Activated CD8-positive, alpha-beta T cell treated with anti-CD3 and anti-CD28 coated beads, Interleukin-2, amount 10 ng/mL, durations not matched to agents 7 days and 5 days (primary cell): ENCODE measurements at places on chromosomes 7 and 10. TPM values are rescaled to one million over a fixed set of nuclear protein-coding genes. Genes with fewer than 3 reads are reported as not detected.

Gene CLDN4
- total RNA-seq, result 0.29 TPM

Gene MRLN
- total RNA-seq, result not detected

GRCh38 chr7:17601921-17602320, 303.5 kb downstream of the AHR start:
- no peak for DNase-seq
- H3K27me3 ChIP-seq, result peaks cover 4% of the 10 kb centered on the region
- H3K4me1 ChIP-seq, result no peaks in the 10 kb centered on the region
- no peaks in the 10 kb centered on the region for H3K36me3 ChIP-seq

- peaks cover 8% of the 10 kb centered on the region for H3K4me1 ChIP-seq
- peaks cover 29% of the 10 kb centered on the region for H3K36me3 ChIP-seq
- H3K27me3 ChIP-seq, result no peaks in the 10 kb centered on the region
- no peak overlapping the region for H3K27ac ChIP-seq
- no peak overlapping the region for H3K4me3 ChIP-seq
- DNase-seq, result no peak
Measured at GRCh38 chr10:48330269-48330668, 23.8 kb downstream of the MAPK8 start.

DNA sequence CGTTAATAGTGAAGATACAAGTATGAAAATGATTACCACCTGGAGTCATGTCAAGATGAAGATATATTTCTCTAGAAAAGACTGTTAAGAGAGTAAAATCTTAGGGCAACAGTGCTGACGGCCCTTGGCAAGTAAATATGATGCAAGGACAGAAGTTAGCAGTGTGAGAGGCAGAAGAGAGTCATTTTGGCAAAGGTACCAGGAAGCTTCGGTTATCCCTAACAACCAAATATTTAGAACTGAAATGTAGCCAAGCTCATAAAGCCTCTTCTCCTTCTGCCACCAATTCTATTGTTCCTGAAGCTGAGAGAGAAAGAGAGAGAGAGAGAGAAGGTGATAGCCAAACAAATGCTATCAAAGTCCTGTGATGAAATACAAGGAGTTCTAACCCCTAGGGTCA, 109.6 kb downstream of the MACC1 start:
- no peak overlapping the region for H3K4me3 ChIP-seq
- H3K4me1 ChIP-seq, result peaks cover 10% of the 10 kb centered on the region
- H3K27me3 ChIP-seq, result peaks cover 9% of the 10 kb centered on the region
- no peaks in the 10 kb centered on the region for H3K36me3 ChIP-seq
- no peak overlapping the region for H3K27ac ChIP-seq

DNA sequence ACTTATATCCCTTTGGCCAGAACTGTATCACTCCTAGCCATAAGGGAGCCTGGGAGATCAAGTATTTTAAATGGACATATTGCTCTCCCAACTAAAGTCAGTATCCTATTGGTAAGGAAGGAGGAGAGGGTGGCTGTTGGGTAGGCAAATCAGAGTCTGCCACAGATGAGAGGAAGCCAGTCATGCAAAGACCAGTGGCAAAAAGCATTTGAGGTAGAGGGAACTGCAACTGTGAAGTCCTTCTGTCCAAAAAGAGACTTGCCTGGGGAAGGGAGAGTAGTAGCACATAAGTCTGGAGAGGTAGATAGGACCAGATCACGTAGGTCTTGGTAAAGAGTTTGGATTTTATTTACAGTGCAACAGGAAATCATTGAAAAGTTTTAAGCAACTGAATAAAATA, 8.8 kb upstream of the CCNJ start:
- H3K27me3 ChIP-seq, result peaks cover 24% of the 10 kb centered on the region
- peaks cover 2% of the 10 kb centered on the region for H3K36me3 ChIP-seq
- H3K4me1 ChIP-seq, result no peaks in the 10 kb centered on the region
- H3K4me3 ChIP-seq, result no peak overlapping the region

Gene OR2F1
- total RNA-seq, result not detected

GRCh38 chr10:62527019-62527827, 153.1 kb downstream of the ZNF365 start:
- DNase-seq, result peak; percentile 31
- H3K4me1 ChIP-seq, result peaks cover 46% of the 10 kb centered on the region
- peak overlapping the region; percentile 40 for H3K4me3 ChIP-seq
- no peaks in the 10 kb centered on the region for H3K27me3 ChIP-seq
- peaks cover 50% of the 10 kb centered on the region for H3K36me3 ChIP-seq

- H3K27me3 ChIP-seq, result no peaks in the 10 kb centered on the region
- H3K27ac ChIP-seq, result no peak overlapping the region
Measured at GRCh38 chr7:28784171-28784902, 173.8 kb downstream of the TRIL start.

GRCh38 chr10:75606203-75606779, 174.9 kb downstream of the LRMDA start:
- H3K27ac ChIP-seq, result no peak overlapping the region
- no peak for DNase-seq

DNA sequence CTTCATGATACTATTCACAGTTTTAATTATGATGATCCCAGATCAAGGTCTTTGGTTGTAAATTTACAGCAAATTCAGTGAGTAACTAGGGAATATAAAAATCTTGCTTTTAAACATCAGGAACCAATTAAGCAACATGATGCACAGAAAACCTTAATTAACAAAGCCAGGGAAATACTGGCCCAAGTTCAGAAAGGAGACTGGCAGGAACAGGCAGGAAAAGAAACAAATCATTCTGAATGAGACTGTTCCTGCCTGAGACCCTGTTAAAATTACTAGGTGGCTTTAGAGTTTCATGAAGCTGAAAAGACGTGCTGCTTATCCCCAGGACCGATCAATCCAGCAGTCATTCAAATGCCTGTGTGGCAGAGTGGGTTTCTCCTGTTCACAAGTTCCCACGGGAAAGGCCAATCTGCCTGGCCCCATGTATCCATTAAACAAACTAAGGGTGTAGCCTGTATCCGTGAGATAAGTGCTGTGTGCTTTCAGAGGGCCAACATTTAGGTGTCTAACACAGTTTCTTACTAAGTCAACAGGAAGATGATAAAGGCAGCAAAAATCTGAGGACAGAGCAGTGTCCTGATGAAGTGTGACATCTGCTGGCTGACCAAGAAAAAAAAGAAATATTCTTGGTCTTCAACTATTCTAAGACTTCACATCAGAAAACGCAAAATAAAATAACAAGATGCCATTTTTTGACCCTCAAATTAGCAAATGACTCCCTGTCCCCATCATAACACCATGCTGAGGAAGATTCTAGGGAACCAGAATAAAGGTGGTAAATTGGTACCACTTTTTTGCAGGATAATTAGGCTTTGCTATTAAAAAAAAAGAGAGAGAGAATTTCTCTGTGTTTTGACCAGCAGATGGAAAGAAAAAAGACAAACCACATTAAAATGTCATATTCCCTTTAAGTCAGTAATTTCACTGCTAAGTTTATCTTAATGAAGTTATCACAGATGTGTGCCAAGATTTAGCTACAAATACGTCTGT, 34.2 kb downstream of the PUS7 start:
- H3K4me3 ChIP-seq, result no peak overlapping the region
- peak; percentile 25 for DNase-seq
- H3K27me3 ChIP-seq, result no peaks in the 10 kb centered on the region
- no peak overlapping the region for H3K27ac ChIP-seq
- H3K36me3 ChIP-seq, result peaks cover 3% of the 10 kb centered on the region
- no peaks in the 10 kb centered on the region for H3K4me1 ChIP-seq

DNA sequence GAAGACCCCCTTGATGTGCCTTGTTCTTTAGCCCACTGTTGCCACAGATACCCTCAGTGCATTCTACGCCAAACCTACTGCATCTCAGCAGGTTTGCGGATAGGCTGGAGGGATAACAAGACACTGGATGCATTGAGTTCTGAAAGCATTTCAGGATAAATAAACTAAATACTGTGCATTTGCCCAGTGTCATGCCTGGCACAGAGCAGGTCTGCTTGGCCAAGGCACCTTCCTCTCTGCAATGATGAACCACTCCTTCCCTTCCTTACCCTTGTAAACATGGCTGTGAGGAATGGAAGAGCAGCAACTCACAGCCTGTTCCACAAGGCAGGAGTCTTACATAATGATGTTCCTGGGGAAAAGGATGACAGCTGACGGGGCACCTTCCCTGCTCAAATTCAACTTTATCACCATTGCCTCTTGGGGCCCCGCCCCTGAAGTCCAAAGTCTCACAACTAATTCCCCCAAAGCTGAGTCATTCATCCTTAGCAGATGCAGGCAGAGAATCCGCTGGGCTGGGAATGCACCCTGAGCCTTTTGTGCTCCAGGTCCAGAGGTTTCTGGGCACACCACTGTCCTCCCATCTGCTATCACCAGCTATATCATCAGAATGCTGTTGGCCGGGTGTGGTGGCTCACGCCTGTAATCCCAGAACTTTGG, 11.6 kb downstream of the DDX56 start:
- H3K27ac ChIP-seq, result no peak overlapping the region
- H3K4me1 ChIP-seq, result peaks cover 4% of the 10 kb centered on the region
- no peak overlapping the region for H3K4me3 ChIP-seq
- H3K36me3 ChIP-seq, result peaks cover 18% of the 10 kb centered on the region
- H3K27me3 ChIP-seq, result no peaks in the 10 kb centered on the region
- DNase-seq, result no peak

GRCh38 chr7:86089455-86089854, 554.3 kb upstream of the GRM3 start:
- H3K27me3 ChIP-seq, result no peaks in the 10 kb centered on the region
- no peak for DNase-seq
- no peak overlapping the region for H3K4me3 ChIP-seq
- no peaks in the 10 kb centered on the region for H3K36me3 ChIP-seq
- no peak overlapping the region for H3K27ac ChIP-seq

- H3K4me3 ChIP-seq, result no peak overlapping the region
- DNase-seq, result no peak
- H3K27ac ChIP-seq, result no peak overlapping the region
- no peaks in the 10 kb centered on the region for H3K4me1 ChIP-seq
Measured at GRCh38 chr7:93779115-93779514, 111.4 kb downstream of the TFPI2 start.

DNA sequence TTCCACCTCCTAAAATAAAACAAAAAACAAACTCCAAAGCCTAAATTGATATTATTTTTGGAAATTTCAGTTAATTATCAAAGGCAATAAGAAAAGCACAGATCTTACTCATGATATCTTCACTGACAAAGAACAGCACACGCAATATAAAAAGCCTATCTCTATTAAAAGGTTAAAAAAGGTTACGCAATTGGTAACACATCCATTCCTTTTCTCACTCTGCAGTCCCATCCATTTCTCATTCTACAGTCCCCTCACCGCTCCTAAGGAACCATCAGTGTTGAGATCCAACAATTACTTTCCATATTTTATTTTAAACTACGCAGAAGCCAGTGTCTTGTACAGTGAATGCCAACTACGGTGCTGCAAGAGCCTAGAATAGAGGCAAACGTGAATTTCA, 1.3 kb downstream of the SEC61G start:
- H3K27me3 ChIP-seq, result peaks cover 7% of the 10 kb centered on the region
- H3K27ac ChIP-seq, result no peak overlapping the region
- DNase-seq, result no peak
- peak overlapping the region; percentile 100 for H3K4me3 ChIP-seq

Gene IRF5
- total RNA-seq, result 8.0 TPM

Gene DCLRE1C
- 58.3 TPM for total RNA-seq

DNA sequence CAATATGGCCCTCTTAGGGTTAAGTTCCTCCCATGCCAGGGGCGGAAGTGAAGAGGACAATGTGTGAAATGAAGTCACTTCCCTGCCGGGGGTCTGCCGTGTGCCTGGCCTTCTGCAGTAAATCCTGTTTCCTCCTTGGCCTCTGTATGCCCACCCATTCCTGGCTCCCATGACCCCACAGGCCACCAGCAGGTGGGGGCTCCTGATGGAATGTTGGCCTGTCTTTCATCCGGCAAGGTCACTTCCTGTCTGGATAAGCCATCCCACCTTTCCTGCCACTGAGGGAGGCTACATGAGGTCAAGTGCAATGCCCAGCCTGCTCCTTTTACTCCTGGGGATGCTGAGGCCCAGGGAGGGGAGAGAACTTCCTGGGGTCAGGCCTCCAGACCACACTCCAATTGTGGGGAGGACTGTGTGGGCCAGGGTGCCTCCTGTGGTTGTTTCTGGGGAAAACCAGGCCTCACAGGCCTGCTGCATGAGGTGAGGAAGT, 22.3 kb downstream of the PALD1 start:
- H3K4me1 ChIP-seq, result peaks cover 43% of the 10 kb centered on the region
- H3K4me3 ChIP-seq, result no peak overlapping the region
- H3K27me3 ChIP-seq, result no peaks in the 10 kb centered on the region
- no peak overlapping the region for H3K27ac ChIP-seq
- no peaks in the 10 kb centered on the region for H3K36me3 ChIP-seq

GRCh38 chr10:79078367-79079053, 9.7 kb downstream of the ZMIZ1 start:
- peaks cover 8% of the 10 kb centered on the region for H3K4me1 ChIP-seq
- H3K4me3 ChIP-seq, result no peak overlapping the region
- no peaks in the 10 kb centered on the region for H3K36me3 ChIP-seq
- no peaks in the 10 kb centered on the region for H3K27me3 ChIP-seq

DNA sequence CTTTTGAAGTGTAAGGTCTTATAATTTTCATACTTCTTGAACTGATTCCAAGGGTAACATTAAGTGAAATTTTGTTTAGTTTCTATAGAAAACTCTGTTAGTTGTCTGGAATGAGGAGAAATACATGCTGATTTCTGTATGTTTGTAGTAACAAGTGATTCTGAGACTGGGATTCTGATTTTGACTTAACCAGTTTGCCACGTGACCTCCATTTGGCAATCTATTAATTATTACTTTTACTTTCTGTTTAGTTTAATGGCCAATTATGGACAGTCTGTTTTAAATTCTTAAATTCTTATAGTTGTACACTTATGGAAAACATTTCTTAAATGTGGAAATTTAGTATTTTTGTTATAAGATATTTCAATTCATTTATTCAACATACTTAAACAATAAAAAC, 163.1 kb downstream of the ADK start:
- H3K36me3 ChIP-seq, result peaks cover 22% of the 10 kb centered on the region
- no peaks in the 10 kb centered on the region for H3K4me1 ChIP-seq
- H3K4me3 ChIP-seq, result no peak overlapping the region
- no peak for DNase-seq

- no peaks in the 10 kb centered on the region for H3K27me3 ChIP-seq
- no peak overlapping the region for H3K4me3 ChIP-seq
- DNase-seq, result no peak
- no peak overlapping the region for H3K27ac ChIP-seq
- no peaks in the 10 kb centered on the region for H3K4me1 ChIP-seq
Measured at GRCh38 chr10:66999762-67000545, 74.1 kb downstream of the LRRTM3 start.

Gene NRP1
- 0.23 TPM for total RNA-seq

- H3K27me3 ChIP-seq, result no peaks in the 10 kb centered on the region
- no peaks in the 10 kb centered on the region for H3K4me1 ChIP-seq
- no peak for DNase-seq
- peaks cover 12% of the 10 kb centered on the region for H3K36me3 ChIP-seq
- no peak overlapping the region for H3K4me3 ChIP-seq
Measured at GRCh38 chr7:131081308-131081707, 246.4 kb upstream of the MKLN1 start.

Gene MKI67
- total RNA-seq, result 356 TPM

DNA sequence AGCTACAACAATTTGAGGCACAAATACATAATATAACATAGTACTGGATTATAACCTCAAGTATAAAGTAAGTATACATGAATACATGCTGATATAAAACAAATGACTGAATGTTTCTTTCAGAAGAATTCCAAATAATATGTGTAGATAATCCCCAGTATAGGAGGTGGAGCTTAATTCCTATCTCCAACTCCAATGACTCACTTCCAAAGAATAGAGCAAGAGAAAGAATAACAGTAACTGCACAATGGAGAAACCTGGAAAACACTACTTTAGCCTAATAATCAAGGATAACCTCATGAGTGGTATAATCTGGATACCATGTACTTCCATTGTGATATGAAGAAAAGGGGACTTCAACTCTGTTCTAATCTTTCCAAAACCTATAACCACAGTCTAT, 13.7 kb upstream of the SEMA3C start:
- no peaks in the 10 kb centered on the region for H3K36me3 ChIP-seq
- no peak overlapping the region for H3K4me3 ChIP-seq
- no peaks in the 10 kb centered on the region for H3K4me1 ChIP-seq
- H3K27me3 ChIP-seq, result no peaks in the 10 kb centered on the region
- no peak for DNase-seq
- no peak overlapping the region for H3K27ac ChIP-seq
